ENCODE measurements at places on chromosomes 12 and 14. TPM values are rescaled to one million over a fixed set of nuclear protein-coding genes. Genes with fewer than 3 reads are reported as not detected.
A peak's percentile ranks its signal among the peaks of the same experiment; 100 is the strongest.

DNA sequence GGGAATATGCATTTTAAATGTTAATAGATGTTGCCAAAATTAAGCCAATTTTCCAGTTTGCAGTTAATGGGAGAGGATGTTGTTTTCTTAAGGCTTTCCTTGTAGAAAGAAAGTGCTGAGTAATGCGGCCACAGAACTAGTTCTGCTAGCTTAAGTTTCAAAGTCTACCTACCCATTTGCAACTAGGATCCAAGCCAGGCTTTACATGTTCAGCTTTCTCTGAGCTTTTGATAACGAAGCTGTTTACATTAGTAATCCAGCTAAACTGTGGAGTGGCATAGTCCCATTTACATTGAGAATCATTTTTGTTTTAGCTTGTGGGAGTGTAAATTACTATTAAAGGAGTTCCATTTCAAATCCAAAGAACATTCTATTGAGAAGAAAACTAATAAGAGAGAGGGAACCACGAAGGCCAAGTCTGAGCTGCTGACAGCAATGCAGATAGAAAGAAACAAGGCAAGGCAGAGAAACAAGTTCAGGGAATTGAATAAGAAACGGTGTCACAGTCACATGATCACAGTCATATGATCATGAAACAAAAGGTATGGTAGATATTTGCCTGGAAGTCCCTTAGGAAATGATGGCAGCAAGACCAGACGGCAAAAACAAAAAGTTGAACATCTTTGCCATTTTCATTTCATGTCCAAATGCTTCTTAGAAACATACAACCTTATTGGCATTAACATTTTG, 274.9 kb downstream of the PAWR start:
- DNase-seq, result no peak
- no peaks in the 10 kb centered on the region for H3K27me3 ChIP-seq
- peaks cover 4% of the 10 kb centered on the region for H3K4me1 ChIP-seq
- no peak overlapping the region for H3K4me3 ChIP-seq

GRCh38 chr14:35414365-35414764, 9.8 kb upstream of the NFKBIA start:
- H3K4me3 ChIP-seq, result no peak overlapping the region
- no peaks in the 10 kb centered on the region for H3K36me3 ChIP-seq
- DNase-seq, result no peak

DNA sequence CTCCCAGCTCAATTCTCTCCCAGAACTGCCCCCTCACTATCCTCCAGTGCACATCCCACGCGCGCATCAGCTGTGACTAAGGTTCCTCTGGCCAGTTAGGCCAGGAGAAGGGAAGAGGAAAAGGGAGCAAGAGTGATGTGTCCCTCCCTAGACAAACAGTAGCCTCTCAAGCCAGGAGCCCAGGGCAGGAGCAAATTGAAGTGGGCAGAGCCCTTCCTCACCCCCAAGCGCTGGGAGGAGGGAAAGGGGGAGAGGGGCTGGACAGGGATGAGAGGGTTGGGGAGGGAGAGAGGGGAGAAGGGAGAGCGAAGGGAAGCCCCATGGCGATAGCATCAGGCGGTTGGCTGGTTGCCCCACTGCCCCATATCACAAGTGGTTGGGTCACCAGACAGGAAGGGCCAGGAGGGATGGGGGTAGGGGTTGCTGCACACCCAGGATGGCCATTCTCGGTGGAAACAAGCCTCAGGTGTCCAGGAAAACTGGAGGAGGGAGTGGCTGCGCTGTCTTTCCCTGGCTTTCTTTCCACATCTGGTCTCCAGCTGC, 1.1 kb downstream of the CD63 start:
- DNase-seq, result peak; percentile 83
- H3K4me3 ChIP-seq, result peak overlapping the region; percentile 90
- peaks cover 36% of the 10 kb centered on the region for H3K4me1 ChIP-seq
- peak overlapping the region; percentile 99 for H3K27ac ChIP-seq
- no peaks in the 10 kb centered on the region for H3K36me3 ChIP-seq

The RIN3 gene
- 49.8 TPM for total RNA-seq

The KIF21A gene
- total RNA-seq, result 70.2 TPM

DNA sequence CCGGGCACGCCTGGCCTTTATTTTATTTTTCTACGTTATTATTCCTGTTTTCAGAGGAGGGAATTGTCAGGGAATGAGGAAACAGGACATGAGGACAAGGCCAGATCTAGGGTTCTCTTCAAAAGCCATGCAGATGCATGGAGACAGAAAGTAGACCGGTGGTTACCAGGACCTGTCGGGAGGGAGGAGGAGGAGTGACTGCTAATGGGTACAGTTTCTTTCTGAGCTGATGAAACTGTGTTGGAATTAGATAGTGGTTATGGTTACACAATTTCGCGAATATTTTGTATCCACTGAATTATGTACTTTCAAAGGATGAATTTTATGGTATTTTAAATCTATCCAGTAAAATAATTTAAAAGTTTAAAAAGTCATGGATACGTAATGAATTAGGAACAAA, 11.3 kb downstream of the ZNF839 start:
- H3K4me3 ChIP-seq, result no peak overlapping the region
- H3K27ac ChIP-seq, result no peak overlapping the region
- H3K27me3 ChIP-seq, result no peaks in the 10 kb centered on the region
- H3K4me1 ChIP-seq, result peaks cover 6% of the 10 kb centered on the region
- H3K36me3 ChIP-seq, result no peaks in the 10 kb centered on the region

DNA sequence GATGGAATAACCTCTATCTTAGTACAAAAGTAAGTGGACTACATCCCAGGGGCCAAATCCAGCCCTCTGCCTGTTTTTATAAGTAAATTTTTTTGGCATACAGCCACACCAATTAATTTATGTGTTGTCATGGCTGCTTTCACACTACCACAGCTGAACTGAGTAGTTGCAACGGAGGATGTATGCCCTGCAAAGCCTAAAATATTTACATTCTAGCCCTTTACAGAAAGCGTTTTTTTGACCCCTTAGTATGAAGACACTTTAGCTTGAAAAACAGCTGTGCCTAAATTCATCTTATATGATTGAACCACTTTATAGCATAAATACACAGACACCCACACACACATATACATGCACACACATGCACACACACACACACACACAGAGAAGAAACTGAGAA, 501.6 kb downstream of the EGLN3 start:
- no peaks in the 10 kb centered on the region for H3K4me1 ChIP-seq
- no peak for DNase-seq
- H3K36me3 ChIP-seq, result no peaks in the 10 kb centered on the region
- no peaks in the 10 kb centered on the region for H3K27me3 ChIP-seq
- no peak overlapping the region for H3K4me3 ChIP-seq

DNA sequence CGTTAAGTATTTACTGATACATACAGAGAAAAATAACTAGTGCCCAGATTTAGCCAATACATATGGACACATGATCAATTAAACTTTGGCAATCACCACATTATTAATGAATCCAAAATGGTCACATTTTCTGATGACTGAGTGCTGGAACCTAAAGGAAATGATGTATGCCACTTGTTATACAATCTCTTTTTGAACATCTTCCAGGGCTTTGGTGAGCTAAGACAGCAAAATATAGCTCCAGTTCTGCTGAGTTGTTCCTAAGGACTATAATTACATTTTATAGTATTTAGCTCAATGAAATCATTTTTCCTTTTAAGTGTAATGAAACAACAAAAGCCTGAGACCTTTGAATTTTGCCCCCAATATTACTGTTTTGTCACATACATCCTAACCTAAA, 329.1 kb upstream of the ATP2B1 start:
- no peaks in the 10 kb centered on the region for H3K27me3 ChIP-seq
- H3K4me1 ChIP-seq, result no peaks in the 10 kb centered on the region
- no peak for DNase-seq
- no peak overlapping the region for H3K4me3 ChIP-seq
- H3K36me3 ChIP-seq, result no peaks in the 10 kb centered on the region
- no peak overlapping the region for H3K27ac ChIP-seq

GRCh38 chr12:32603071-32603470, 76.0 kb upstream of the DNM1L start:
- no peak for DNase-seq
- H3K4me3 ChIP-seq, result no peak overlapping the region
- H3K36me3 ChIP-seq, result no peaks in the 10 kb centered on the region
- H3K4me1 ChIP-seq, result no peaks in the 10 kb centered on the region
- H3K27me3 ChIP-seq, result no peaks in the 10 kb centered on the region
- H3K27ac ChIP-seq, result no peak overlapping the region

DNA sequence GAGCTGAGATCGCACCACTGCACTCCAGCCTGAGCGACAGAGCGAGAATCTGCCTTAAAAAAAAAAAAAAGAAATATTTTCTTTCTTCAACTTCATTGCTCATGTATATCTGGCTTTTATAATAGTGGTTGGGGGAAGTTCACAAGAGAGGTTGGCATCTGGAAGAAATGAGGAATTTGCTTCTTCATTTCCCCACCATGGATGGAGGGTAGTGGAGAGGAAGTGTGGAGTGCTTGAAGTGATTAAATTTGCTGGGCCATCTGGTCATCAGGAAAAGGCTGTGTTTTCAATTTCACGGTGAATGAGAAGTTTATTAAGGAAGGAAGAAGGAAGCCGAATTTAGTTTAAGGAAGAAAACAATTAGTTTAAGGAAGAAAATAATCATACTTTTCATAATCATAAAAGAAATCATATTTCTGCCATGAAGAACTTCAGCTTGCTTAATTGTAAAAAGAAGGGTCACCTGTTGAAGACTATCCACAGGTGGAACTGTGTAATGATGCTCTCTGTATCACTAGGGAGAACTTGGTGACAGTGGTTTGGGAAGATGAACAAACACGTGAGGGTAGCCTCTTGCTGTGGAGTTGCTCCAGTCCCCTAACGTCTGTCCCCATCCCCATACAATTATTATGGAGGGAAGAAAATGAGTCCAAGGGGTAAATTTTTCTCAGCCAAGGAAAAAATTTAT, 197.3 kb upstream of the ARHGAP5 start:
- no peaks in the 10 kb centered on the region for H3K36me3 ChIP-seq
- H3K4me1 ChIP-seq, result no peaks in the 10 kb centered on the region
- H3K4me3 ChIP-seq, result no peak overlapping the region
- H3K27ac ChIP-seq, result no peak overlapping the region

GRCh38 chr12:126591533-126591932, 1526.3 kb downstream of the AACS start:
- no peak for DNase-seq
- no peaks in the 10 kb centered on the region for H3K4me1 ChIP-seq
- H3K36me3 ChIP-seq, result no peaks in the 10 kb centered on the region
- H3K4me3 ChIP-seq, result no peak overlapping the region

GRCh38 chr14:70988452-70988851, 81.2 kb downstream of the PCNX1 start:
- no peak for DNase-seq
- no peaks in the 10 kb centered on the region for H3K27me3 ChIP-seq
- no peaks in the 10 kb centered on the region for H3K36me3 ChIP-seq
- H3K27ac ChIP-seq, result no peak overlapping the region

The STXBP6 gene
- total RNA-seq, result 4.7 TPM

The GLT8D2 gene
- total RNA-seq, result 8.1 TPM

The CAPZA3 gene
- 52.6 TPM for total RNA-seq

DNA sequence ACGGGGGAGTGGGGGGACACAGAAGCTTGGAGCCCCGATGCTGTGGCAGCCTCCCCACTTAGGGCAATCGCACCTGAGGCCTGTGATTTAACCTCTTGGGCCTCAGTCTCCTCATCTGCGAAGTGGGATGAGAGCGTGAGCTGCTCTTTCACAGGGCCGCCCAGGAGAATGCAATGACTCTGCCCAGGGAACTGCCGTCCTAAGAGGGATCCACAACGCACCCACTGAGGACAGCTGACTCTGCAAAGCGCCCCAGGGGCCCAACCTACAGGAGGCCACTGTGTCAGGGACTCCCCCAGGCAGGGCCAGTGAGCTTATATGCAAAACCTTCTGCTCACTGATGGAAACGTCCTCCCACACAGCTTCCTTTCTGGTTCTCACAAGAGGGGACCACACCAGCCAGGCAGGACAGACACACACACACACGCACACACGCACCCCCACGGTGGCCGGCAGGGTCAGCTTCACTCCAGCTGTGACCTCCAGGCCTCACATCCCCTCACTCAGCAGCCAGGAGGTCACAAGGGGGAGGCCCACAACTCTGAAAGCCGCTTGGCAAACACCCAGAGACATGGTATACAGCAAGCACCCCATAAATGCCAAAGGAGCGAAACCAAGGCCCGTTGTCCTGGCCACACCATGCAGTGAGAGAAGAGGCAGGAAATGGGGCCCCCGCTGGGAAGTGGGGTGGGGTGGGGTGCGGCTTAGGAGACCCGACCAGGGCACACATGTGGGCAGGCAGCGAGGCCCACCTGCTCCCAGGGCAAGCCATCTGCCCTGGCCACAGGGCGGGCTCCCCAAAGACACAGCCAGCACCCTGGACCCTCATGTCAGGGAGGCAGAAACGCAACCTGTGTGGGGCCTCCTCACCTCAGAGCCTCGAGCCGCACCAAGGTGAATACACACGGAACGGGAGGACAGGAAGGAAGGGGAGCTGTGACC, 73.3 kb downstream of the NCOR2 start:
- no peak overlapping the region for H3K27ac ChIP-seq
- no peaks in the 10 kb centered on the region for H3K27me3 ChIP-seq
- H3K4me3 ChIP-seq, result no peak overlapping the region
- H3K36me3 ChIP-seq, result no peaks in the 10 kb centered on the region
- H3K4me1 ChIP-seq, result peaks cover 60% of the 10 kb centered on the region

GRCh38 chr12:100797786-100798185, 3.2 kb downstream of the ANO4 start:
- DNase-seq, result no peak
- no peaks in the 10 kb centered on the region for H3K27me3 ChIP-seq
- no peak overlapping the region for H3K27ac ChIP-seq
- H3K4me3 ChIP-seq, result no peak overlapping the region
- H3K4me1 ChIP-seq, result no peaks in the 10 kb centered on the region
- no peaks in the 10 kb centered on the region for H3K36me3 ChIP-seq

The GAPDH gene
- 1,591 TPM for total RNA-seq

GRCh38 chr12:25824734-25825133, 133.7 kb upstream of the RASSF8 start:
- DNase-seq, result peak; percentile 34
- peak overlapping the region; percentile 7 for H3K27ac ChIP-seq
- no peaks in the 10 kb centered on the region for H3K36me3 ChIP-seq
- H3K27me3 ChIP-seq, result no peaks in the 10 kb centered on the region

DNA sequence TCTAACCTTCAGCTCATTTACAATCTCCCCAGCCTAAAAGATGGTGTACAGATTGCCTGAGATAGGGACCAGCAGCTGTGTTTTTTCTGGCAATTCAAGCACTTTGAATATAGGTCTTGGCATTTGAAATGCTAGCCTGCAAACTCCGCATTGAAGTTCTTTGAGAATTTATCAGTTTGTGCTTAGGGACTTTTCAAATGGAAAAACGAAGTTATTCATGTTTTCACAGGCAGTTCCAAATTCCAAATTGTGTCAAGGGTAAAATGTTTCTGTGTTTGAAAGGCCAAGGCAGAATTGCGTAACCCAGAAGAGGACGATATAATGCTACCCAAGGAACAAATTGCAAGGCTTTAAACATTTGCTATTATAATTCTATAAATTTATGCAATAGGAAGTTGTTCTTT, 168.9 kb upstream of the RASSF8 start:
- no peaks in the 10 kb centered on the region for H3K4me1 ChIP-seq
- no peak overlapping the region for H3K4me3 ChIP-seq
- no peaks in the 10 kb centered on the region for H3K27me3 ChIP-seq
- no peak for DNase-seq
- peak overlapping the region; percentile 70 for H3K27ac ChIP-seq

The C1R gene
- 51.4 TPM for total RNA-seq

GRCh38 chr12:106307181-106307580, 4.6 kb downstream of the TCP11L2 start:
- H3K4me3 ChIP-seq, result no peak overlapping the region
- peaks cover 11% of the 10 kb centered on the region for H3K4me1 ChIP-seq
- H3K27me3 ChIP-seq, result no peaks in the 10 kb centered on the region

- no peak overlapping the region for H3K27ac ChIP-seq
- H3K36me3 ChIP-seq, result no peaks in the 10 kb centered on the region
- H3K4me1 ChIP-seq, result no peaks in the 10 kb centered on the region
These were observed 33.5 kb downstream of the RAD51B start for GRCh38 chr14:67852926-67853604.

Measured in testis (tissue), 5 donors.